Endodermal cell (in vitro differentiated cells): ENCODE measurements at places on chromosomes 6 and 20. TPM values are rescaled to one million over a fixed set of nuclear protein-coding genes. Genes with fewer than 3 reads are reported as not detected.
A peak's percentile ranks its signal among the peaks of the same experiment; 100 is the strongest.

DNA sequence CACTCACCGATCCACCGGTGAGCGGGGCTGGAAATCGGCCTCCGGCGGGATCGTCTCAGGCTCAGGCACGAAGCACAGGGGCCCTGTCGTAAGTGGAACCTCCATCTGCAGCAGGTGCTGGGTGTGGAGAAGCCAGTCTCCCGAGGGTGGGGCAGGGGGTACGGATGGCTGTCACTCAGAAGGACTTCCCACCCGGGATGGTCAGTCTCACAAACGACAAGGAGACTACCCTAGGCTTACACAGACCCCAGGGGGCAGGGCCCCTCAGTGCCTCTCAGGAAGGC is 27.8 kb downstream of the YTHDF1 start:
- no peak for DNase-seq

The PRR3 gene
- total RNA-seq, result 10.9 and 11.5 TPM in 2 replicates

GRCh38 chr6:30041821-30042220 is 19.2 kb upstream of the POLR1H start:
- no peak for DNase-seq

The LY6G5C gene
- total RNA-seq, result 0.93 to 2.7 TPM (median 2.0 TPM) in 3 replicates

GRCh38 chr20:5469111-5469510 is 152.4 kb upstream of the PROKR2 start:
- no peak for DNase-seq

- DNase-seq, result peak; percentile 77
These were observed 185.6 kb downstream of the OR2B2 start for GRCh38 chr6:27726619-27727023.

The KHDC1 gene
- total RNA-seq, result 6.6 and 7.1 TPM in 2 replicates

The PACRG gene
- 0.27 and 0.44 TPM in 2 replicates for total RNA-seq

The PGK2 gene
- total RNA-seq, result not detected in 3 replicates

The CENPW gene
- 27.3 to 68.1 TPM (median 57.4 TPM) in 3 replicates for total RNA-seq

DNA sequence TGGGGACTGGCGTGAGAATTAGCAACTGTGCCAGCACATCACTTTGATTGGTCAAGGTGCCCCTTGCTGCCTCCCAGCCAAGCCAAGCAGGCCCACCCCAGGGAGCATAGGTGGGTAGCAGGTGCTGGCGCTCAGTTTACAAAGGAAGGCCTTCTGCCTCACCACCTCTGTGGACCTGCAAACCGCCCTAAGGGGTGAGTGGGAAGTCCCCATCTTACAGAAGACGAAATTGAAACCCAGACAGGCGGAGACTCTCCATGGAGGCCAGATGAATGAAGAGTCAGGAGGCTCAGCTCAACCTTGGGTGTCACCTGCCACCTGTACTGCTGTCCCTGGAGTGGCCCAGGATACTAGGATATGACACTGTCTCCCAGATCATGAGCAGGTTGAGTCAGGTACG is 21.5 kb upstream of the MAS1L start:
- DNase-seq, result peak; percentile 10

The RRAGD gene
- total RNA-seq, result 1.9 and 2.0 TPM in 2 replicates

DNA sequence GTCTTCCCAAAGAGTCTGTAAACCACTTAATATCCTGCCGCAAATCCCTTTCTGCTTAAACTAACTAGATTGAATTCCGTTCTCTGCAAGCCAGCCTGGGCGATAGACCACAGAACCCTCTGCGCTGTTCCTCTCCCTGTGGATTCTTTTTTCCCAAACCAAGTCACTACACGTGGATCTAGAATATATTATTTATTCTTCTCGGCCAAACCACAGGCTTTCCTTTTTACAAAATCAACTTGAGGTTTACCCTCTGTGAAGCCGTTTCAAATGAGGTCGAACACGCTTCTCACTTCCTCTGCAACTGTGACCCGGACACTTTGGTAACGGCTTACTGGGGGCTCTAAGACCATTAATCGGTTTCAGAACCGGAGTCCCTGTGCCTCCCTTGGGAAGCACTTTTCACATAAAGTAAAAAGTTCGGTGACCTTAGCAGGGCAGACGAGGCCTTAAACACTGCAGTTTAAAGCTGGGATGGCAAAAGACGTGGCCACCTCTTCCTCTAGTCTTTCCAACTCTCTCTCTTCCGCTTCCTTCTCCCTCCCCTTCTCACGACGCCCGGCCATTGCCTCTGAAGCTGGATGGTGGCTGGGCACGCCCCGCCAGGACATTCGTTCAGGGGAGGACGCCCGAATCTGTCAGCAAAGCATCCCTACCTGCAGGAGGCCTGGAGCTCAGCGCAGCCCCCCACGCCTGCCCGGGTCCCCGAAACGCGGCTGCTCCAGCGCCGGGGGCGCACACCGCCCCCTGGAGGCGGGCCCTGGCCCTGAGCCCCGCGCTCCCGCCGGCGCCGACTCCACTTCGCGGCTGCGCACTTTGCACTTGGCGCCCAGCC is 55.0 kb upstream of the FOXC1 start:
- peak; percentile 81 for DNase-seq

DNA sequence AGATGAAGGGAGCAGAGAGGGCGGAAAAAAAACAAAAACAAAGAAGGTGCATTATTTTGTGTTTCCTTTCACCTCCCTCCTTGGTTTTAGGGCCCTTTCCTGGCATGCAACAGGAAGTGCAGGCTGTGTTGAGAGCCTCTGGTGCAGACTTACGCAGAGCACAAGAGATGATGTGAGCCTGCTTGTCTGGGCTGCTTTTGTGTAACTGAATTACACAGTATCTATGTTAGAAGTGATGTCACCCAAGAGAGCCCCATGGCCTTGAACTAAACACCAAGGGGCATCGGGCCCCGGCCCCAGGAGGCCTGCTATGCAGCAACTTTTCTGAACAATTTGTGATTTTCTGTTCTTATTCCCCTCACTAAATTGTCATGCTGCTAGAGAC is 25.5 kb downstream of the GNAS start:
- DNase-seq, result no peak

GRCh38 chr20:5135363-5136012 is 8.7 kb downstream of the CDS2 start:
- peak; percentile 55 for DNase-seq

GRCh38 chr20:35166242-35166830 is 5.5 kb upstream of the PROCR start:
- DNase-seq, result no peak

- peak; percentile 58 for DNase-seq
These were observed 295.7 kb upstream of the TSHZ2 start for GRCh38 chr20:52676283-52676995.

The NR2E1 gene
- total RNA-seq, result not detected in 3 replicates

The SLC35D3 gene
- 0.15 TPM in 1 of 3 replicates, not detected in the others for total RNA-seq

- DNase-seq, result peak; percentile 64
These were observed 101.7 kb upstream of the BMP2 start for GRCh38 chr20:6665621-6666355.

The GABRR1 gene
- 0.46 and 0.47 TPM in 2 replicates for total RNA-seq

The TOX2 gene
- 1.6 to 3.4 TPM (median 2.5 TPM) in 3 replicates for total RNA-seq

The LTB gene
- total RNA-seq, result 1.2 to 10.6 TPM (median 1.3 TPM) in 3 replicates

DNA sequence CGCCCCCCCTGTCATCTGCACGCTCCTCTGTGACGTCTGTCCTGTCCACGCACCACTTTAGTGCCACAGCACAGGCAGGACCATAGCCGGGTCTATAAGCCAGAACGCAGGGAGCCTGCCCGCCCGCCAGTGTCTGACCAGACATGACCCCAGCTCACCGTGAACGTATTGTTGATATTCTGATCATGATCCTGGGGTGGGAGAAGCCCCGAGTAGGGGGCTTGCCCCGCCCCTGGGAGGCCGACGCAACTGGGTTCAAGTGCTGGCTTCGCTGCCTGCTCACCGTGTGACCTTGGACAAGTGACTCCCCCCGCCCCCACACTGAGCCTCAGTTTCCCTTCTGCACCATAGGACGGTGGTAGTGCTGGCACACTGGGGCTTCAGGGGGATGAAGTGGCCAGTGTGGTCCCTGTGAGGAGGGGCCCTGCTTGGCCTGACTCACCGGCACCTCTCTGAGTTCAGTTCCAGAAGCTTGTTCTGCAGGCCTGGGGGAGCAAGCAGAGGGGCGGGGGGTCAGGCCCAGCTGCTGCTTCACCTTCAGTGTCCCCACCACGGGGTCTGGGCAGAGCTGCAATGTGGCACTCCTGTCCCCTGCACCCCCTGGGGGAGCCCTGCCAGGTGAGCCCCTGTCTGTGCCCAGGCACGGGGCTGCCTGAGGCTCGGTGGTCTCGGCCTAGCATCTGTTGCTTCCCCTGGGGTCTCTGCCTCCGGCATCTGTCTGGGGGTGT is 9.2 kb downstream of the RBBP8NL start:
- DNase-seq, result no peak

The PSORS1C1 gene
- total RNA-seq, result 0.44 to 1.2 TPM in 2 of 3 replicates, not detected in the other

DNA sequence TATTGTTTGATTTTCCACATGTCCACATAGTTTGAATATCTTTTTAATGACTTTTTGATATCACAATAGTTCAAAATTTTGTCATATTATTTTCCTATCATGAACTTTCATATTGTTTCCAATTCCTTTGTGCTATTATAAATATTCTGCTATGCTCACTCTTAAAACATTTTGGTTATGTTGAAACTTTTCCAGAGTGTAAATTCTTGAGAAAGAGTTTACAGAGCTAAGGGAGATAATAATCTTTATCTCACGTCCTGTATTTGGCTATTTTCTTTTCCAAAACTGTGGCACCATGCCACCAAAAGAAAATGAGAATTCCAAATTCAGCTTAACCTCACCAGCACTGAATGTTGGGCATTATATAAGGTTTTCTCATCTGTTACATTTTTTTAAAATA is 210.9 kb downstream of the TFAP2B start:
- DNase-seq, result no peak

The PDE10A gene
- 21.1 and 27.8 TPM in 2 replicates for total RNA-seq

- DNase-seq, result no peak
These were observed 56.2 kb downstream of the PKIB start for GRCh38 chr6:122666418-122666817.

The SDC4 gene
- total RNA-seq, result 75.3 and 78.0 TPM in 2 replicates
